ENCODE measurements at places on chromosomes 1 and 21. TPM values are rescaled to one million over a fixed set of nuclear protein-coding genes. Genes with fewer than 3 reads are reported as not detected.

Gene FCMR
- polyA plus RNA-seq = 1.4 TPM

Gene ALDH9A1
- polyA plus RNA-seq = 43.1 TPM

GRCh38 chr1:168811176-168811575, 82.2 kb upstream of the DPT start:
- no peak for DNase-seq

- peak; percentile 77 for DNase-seq
Measured at GRCh38 chr1:210143465-210144062, 89.0 kb upstream of the SERTAD4 start.

Gene DHCR24
- 17.7 TPM for polyA plus RNA-seq

GRCh38 chr1:118247593-118247992, 62.6 kb upstream of the SPAG17 start:
- DNase-seq = no peak

Gene GJA8
- polyA plus RNA-seq = not detected

DNA sequence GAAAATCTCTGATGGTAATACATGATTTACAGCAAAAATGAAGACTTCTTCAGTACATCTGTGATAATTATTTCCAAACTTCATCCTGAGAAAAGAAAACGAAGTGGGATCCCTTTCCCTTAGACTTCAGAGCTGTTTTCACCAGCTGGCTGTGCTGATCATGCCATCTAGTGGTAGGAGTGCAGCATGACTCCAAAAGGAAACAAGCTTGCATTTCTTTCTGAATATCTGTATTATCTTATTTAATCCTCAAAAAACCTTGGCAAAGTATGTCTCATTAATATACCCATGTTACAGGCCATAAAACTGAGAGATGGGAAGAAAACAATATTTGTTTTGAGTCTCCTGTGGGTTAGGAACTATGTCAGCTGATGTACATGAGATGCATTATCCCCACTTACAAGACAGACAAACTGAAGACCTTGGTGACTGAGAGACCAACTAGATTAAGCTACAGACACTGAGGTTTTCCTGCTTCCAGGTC, 9.8 kb upstream of the GJA8 start:
- peak; percentile 77 for DNase-seq

GRCh38 chr1:208110296-208110695, 133.9 kb downstream of the PLXNA2 start:
- DNase-seq = peak; percentile 74

GRCh38 chr1:220124542-220124941, 30.6 kb downstream of the IARS2 start:
- DNase-seq = no peak

DNA sequence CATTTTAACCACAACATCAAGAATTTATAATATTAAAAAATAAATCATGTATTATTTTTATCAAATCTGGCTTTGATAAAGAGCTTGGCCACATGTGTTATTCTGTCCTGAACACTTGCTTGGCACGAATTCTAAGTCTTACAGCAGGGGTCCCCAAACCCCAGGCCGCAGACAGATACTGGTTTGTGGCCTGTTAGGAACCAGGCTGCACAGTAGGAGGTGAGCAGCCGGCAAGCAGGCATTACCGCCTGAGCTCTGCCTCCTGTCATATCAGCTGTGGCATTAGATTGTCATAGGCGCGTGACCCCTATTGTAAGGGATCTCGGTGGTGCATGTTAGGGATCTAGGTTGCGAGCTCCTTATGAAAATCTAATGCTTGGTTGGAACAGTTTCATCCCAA, 127.6 kb upstream of the IVNS1ABP start:
- no peak for DNase-seq

Gene JAM2
- polyA plus RNA-seq = 40.8 TPM

Gene CDC20
- 22.0 TPM for polyA plus RNA-seq

- DNase-seq = no peak
Measured at GRCh38 chr1:246078126-246078887, 428.8 kb downstream of the SMYD3 start.

GRCh38 chr1:115179397-115180079, 90.2 kb upstream of the TSPAN2 start:
- no peak for DNase-seq
